ENCODE measurements at places on chromosomes 3 and 15. TPM values are rescaled to one million over a fixed set of nuclear protein-coding genes. Genes with fewer than 3 reads are reported as not detected.

TEX55 gene
- total RNA-seq, result not detected

EPHA6 gene
- 0.52 TPM for total RNA-seq

GRCh38 chr15:33654860-33655259, 313.4 kb upstream of the CHRM5 start:
- H3K27me3 ChIP-seq, result no peaks in the 10 kb centered on the region
- H3K4me3 ChIP-seq, result no peak overlapping the region
- no peak overlapping the region for H3K27ac ChIP-seq
- H3K36me3 ChIP-seq, result no peaks in the 10 kb centered on the region
- no peaks in the 10 kb centered on the region for H3K4me1 ChIP-seq

DNA sequence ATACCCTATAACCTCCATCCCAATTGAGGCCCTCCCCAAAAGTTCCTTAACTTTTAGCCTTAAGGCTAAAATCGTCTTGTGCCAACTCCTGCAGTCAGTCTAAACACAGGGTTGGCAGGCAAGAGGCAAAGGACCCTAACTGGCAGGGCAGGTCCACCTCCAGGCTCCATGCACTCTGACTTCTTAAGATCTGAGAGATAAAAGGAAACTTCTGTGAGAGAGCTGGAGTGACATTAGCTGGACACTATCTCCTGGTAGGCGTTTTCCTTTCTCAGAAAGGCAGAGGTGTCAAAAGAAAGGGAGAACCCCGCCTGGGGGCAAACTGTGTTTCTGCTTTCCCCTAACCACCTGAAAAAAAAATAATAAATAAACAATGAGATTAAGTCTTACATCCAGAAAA, 3.6 kb downstream of the CHSY1 start:
- no peak overlapping the region for H3K4me3 ChIP-seq
- no peaks in the 10 kb centered on the region for H3K36me3 ChIP-seq
- no peak overlapping the region for H3K27ac ChIP-seq
- H3K4me1 ChIP-seq, result peaks cover 29% of the 10 kb centered on the region
- H3K27me3 ChIP-seq, result no peaks in the 10 kb centered on the region

DNA sequence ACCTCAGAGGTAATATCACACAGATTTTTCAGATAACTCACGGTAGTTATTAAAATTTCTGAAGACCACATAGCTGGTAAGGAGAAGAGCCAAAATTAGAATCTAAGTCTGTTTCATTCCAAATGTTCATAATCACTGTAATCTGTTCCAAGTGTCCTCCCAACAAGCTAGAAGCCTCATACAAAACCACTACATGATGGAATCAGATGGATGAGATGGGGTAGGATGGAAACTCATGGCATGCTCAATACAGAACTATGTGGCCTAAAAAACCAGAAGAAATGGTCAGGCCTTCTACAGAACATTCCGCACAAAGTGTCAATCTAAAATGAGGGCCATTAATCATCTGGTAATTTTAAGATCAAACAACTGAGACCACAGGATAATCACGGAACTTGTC, 91.8 kb downstream of the THBS1 start:
- no peaks in the 10 kb centered on the region for H3K27me3 ChIP-seq
- no peak for DNase-seq
- H3K4me3 ChIP-seq, result no peak overlapping the region
- H3K4me1 ChIP-seq, result no peaks in the 10 kb centered on the region
- no peak overlapping the region for H3K27ac ChIP-seq

All from body of pancreas (tissue), 4 donors.